Kidney (tissue), 22 donors: ENCODE measurements at places on chromosomes 6 and 20.

GRCh38 chr6:163748886-163749285, 334.4 kb downstream of the QKI start:
- DNase-seq, result no peak

DNA sequence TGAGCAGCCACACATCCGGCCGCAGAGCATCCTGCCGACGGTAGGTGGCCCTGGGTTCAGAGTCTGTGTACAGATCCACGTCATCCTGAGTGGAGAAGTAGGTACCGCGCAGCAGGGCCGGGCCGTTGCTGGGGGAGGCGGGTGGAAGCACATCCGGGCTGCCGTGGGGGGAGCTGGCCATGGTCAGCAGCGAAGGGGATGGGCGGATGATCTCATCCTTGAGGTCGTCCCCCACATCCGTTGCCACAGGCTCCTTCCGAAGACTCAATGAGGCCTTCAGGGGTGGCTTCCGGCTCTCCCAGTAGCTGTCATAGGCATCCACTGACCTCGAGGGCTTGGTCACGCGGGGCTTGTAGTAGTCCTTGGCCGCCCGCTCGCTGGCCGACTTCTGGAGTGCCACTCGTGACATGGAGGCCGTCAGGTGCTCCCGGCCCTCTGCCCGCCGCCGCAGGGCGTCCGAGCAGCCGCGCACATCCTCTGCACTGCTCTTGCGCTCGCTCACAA, 9.2 kb downstream of the SPATA2 start:
- DNase-seq, result no peak

GRCh38 chr6:111925296-111925695, 52.0 kb upstream of the FYN start:
- DNase-seq, result no peak

DNA sequence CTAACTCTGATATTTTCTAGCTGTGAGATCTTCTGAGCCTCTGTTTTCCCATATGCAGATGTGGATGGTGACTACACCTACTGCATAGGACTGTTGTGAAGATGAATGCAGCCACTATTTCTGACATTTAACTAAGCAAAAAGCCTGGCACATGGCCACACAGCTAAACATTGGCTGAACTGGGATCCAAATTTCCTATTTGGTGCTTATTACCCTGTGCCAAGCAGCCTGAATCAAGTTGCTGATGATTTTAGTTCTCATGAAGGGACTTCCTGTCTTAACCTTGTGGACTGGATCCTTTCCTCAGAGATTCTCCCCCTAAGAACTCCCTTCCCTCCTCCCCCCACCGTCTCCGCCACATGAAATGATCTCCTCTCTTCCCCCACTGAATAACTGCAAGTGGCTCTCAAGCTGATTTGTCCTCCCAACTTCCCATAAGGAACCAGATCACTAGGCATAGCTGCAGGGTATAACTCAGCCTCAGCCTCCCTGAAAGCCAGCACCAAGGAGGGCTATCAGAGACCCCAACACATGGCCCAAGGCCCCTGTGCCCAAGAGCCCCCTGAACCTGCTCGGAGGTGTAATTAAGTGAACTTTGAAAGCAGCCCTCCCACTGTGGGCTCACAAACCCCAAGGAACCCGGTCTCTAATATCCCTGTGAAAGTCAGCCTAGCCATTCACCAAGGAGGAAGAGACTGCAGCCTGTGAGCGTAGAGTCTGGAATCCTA, 55.7 kb downstream of the MAFB start:
- DNase-seq, result no peak

GRCh38 chr20:1844325-1845162, 50.7 kb upstream of the SIRPA start:
- DNase-seq, result peak; percentile 25
